Skeletal muscle cell (primary cell): ENCODE measurements at places on chromosomes 16 and 17.

DNA sequence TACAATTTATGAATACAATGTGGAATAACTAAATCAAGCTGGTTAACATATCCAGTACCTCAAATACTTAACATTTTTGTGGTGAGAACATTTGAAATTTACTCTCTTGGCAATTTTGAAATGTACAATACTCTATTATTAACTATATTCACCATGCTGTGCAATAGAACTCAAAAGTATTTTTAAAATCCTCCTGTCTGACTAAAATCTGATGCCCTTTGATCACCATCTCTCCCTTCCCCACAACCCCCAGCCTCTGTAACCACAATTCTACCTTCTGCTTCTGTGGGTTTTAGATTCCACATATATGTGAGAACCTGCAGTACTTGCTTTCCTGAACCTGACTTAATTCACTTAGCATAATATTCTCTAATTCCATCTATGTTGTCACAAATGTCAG, 71.6 kb upstream of the ALOX12 start:
- no peak for DNase-seq

DNA sequence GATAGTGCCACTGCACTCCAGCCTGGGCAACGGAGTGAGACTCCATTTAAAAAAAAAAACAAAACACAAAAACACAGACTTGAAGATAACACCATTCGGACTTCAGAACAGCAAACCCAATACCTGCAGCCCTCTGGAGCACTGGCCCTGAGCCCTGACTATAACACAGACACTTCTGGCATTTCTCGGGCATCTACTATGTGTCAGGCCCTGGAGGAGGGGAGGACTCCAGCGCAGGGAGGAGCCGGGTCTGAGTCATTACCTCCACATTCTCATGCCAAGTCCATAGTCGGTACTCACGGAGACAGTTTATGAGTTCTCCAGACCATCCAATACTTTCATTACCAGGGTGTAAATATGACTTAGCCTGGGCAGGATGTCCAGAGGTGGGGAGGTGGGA, 48.8 kb downstream of the PITPNM3 start:
- peak; percentile 59 for DNase-seq

DNA sequence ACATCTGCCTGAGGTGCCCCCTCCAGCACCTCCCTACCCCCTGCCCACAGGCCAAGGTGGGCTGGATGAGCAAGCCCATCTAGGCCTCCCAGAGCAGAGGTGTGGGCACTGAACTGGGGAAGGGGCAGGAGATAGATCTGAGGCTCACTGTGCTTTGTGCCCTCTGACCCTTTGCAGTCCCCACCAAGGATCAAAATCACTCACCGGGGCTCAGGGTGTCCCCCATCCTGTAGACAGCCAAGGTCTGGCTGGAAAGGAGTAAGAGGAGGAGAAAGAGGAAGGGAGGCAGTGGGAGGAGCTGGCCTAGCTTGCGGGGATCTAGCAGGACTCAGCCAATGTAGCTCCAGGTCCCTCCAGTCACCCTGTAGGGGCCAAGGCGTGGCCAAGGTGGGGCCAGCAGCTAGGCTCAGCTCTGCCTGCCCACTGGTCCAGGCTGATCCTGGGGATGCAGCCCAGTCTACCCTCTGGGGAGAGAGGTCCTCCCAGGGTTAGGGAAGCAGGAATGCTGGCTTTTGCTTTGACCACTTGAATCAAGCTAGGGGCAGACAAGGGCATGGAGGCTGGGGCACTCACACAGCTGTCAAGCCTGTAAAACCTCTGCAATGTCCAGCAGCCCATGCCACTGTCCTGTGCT, 1.8 kb downstream of the SLC12A4 start:
- DNase-seq, result no peak

DNA sequence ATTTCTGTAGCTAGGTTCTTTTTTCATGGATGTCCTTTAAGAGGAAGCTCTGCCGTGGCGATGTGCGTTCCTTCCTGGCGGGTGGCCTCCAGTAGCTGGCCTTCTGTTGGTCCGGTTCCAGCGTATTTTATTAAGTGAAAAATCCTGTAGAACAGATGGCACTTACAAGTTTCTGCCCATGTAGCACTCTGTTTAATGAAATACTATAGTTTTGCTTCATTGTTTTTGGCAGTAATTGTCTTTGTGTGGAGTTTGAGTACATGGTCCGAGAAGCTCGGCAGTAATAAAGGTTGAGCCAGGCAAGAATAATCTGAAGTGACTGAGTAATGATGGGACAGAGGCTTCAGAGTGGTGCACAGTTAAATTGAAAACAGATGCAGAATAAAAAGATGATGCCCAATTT, 20.4 kb downstream of the USP10 start:
- DNase-seq, result no peak

DNA sequence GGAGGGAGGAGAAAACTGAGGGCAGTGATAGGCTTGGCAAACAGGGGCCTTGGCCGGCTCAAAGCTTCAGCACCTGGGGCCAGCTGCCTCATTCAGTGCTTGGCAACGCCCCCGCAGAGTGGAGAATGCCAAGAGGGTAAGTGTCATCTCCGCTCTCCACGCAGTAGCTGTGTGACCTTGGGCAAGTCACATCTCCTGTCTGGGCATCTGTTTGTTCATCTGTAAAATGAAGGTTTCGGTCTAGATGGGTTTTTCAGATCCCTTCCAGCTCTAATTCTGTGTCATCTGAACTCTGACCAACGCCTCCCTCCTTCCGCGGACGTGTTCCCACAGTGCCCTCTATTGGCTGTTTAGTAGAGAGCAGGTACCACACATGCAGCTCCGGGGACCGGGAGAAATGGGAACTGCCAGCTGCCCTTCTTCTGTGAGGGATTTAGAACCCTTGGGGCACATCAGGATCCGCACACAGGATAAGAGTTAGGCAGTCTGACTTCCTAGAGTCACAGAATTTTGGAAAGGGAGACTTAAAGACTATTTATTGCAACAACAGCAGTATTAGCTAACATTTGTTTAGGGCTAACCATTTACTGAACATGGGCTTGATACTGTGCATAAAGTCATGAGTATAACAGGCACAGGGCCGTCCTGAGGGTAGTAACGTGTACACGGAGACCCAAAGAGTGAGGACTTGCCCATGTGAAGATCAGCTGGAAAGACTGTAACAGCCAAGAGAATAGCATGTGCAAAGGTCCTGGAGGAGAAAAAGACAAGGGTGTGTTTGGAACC, 26.8 kb downstream of the GP2 start:
- DNase-seq, result peak; percentile 6

DNA sequence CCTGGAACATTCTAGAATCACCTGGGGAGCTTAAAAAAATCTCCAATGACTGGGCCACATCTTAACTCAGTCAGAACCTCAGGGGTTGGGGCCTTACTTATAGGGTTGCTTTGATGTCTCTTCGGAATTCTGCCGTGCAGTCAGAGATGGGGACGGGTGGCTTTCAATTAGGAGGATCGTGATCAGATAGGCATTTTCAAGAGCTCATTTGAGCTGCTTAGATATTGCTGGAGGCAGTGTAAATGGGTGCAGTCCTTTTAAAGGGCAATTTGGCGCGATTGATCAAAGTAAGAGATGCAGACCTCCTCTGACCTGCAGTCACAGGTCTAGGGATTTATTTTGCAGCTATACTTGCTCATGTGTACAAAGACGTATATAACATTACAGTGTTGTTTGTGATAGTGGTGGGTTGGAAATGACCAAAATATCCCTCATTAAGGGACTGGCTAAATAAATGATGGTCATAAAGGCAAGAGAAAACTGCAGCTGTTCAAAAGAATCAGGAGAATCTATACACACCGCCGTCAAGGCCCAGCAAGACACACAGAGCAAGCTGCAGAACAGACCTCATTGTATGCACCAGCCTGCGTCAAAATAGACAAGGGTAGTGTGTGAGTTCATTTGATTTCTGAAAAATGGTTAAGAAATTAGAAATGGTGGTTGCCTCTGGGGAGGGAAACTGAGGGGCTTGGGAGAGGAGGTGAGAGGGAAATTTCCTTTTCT, 6.3 kb upstream of the KCNG4 start:
- DNase-seq, result no peak

DNA sequence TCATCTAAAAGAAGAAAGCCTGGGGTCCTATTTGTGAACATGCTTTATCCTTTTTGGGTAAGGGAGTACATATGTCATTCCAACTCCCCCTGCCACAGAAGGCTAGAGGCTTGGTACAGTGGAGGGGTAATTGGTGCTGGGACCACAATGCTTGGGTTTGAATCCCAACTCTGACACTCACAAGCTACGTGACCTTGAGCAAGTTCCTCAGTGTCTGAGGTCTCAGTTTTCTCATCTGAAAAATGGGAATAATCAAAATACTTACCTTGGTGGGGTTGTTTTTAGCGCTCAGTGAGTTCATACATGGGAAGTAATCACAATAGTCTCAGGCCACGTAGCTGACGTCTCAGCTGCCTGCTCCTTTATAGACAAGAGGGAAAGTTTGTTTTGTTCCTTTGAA, 150.8 kb downstream of the CPPED1 start:
- DNase-seq, result no peak

DNA sequence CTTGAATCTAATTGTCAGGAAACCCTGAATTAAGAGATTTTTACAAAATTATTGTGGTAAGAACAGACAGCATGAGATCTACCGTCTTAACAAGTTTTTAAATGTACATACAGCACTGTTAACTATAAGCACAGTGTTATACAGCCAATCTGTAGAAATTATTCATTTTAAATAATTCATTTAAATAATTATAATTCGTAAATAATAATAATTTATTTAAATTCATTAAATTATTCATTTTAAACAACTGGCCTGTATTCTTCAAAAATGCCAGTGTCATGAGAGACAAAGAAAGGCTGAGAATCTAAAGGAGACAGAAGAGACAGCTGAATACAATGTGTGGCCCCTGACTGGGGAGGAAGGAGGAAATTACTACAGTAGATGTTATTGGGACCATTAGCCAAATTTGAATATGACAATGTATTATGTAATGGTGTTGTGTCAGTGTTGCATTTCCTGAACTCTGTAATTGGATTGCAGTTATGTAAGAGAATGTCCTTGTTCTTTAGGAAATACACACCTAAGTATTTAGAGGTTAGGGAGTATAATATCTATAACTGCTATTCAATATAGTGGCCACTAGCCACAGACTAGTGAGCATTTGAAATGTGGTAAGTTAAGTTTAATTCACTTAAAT, 2.3 kb downstream of the RSAD1 start:
- DNase-seq, result no peak

- no peak for DNase-seq
Observed at GRCh38 chr16:30511509-30511908, 14.9 kb downstream of the ZNF768 start.

- no peak for DNase-seq
Observed at GRCh38 chr16:50386774-50387173, 18.0 kb upstream of the BRD7 start.

DNA sequence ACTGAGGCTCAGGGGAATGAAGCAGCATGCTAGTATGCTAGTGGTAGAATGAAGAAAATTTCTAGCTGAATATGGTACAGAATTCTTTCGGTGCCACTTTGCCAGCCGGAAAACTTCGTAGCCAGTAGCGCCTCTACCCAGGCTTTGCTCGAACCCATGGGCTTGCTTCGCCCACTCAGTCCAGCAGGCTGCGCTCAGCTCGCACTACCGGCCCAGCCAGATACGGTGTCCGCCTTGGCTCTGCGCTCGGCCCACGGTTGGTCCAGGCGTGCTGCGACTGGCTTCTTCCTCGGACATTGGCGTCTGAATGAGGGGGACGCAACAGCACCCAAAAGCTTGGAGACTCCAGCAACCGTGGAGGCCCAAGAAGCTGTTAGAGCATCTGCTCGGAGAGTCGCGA, 372.5 kb upstream of the CDH8 start:
- DNase-seq, result no peak

DNA sequence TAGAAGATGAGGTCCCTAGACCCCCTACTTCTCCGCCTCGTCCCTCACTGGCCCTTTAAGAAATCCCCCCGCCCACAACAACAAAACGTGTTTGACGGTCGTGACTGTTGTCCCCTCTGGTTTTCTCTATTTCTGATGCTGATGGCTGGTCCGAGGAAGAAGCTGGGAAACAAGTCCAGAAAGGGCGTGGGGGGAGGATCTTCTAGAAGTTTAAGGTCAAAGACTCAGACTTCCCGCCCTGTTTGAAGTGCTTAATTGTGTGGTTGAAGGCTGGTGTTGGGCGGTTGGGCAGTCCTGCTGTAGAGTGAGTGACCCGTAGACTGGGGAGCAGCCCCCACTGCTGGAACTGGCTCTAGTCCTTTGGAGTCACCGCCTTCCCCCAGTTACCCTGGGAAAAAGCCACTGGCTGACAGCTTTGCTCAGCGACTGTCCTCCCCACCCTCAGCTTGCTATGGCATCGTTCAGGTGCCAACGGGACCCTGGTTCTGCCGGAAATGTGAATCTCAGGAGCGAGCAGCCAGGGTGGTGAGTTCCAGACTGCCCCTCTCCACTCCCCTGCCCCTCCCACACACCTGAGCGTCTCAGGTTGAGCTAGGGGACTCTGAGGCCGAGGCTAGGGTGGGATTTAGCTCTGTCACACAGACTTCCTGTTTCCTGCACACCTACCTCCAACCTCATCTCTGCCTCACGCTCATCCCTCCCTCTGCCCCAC, 1.6 kb downstream of the MLLT6 start:
- DNase-seq, result no peak

GRCh38 chr17:11899537-11899942, 97.7 kb downstream of the ZNF18 start:
- DNase-seq, result no peak

GRCh38 chr17:59502800-59503199, 62.6 kb upstream of the DHX40 start:
- no peak for DNase-seq
